ENCODE measurements at places on chromosomes 12 and 14.

GRCh38 chr14:93431036-93431670, 414 bp downstream of the UNC79 start:
- DNase-seq, result peak; percentile 89

DNA sequence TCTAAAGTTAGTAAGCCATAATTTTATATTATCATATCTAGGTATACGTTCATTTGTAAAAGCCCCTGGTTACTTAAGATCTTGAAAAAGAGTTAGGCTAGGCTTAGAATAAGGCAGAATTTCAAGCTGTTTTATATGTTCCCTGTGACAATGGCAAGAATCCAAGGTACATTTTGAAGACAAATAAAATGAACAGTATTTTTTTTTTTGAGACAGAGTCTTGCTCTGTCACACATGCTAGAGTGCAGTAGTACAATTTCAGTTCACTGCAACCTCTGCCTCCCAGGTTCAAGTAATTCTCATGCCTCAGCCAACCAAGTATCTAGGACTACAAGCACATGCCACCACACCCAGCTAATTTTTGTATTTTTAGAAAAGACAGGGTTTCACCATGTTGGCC, 139.2 kb downstream of the DUSP6 start:
- DNase-seq, result no peak

DNA sequence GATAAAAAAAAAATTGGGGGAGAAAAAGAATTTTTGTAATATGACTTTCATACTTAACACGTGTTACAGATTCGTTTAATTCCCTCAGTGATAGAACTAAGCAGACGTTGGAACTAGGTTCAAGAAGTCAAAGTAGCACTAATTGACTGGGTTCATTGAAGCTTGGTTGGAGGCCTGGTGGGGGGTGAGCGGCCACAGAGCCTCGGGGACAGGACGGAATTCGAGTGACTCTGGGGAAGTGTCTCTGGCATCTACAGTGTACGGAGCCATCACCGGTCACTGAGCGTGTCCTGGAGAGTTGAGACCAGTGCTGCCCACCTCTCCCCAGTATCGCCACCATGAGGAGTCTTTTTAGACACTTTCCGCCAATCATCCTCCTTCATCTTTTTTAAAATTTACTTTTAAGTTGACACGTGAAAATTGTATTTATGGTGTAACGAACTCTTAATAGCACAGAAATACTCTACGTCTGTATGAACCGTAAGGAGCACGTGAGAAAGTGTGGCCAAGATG, 1.3 kb downstream of the ZFYVE21 start:
- DNase-seq, result no peak

DNA sequence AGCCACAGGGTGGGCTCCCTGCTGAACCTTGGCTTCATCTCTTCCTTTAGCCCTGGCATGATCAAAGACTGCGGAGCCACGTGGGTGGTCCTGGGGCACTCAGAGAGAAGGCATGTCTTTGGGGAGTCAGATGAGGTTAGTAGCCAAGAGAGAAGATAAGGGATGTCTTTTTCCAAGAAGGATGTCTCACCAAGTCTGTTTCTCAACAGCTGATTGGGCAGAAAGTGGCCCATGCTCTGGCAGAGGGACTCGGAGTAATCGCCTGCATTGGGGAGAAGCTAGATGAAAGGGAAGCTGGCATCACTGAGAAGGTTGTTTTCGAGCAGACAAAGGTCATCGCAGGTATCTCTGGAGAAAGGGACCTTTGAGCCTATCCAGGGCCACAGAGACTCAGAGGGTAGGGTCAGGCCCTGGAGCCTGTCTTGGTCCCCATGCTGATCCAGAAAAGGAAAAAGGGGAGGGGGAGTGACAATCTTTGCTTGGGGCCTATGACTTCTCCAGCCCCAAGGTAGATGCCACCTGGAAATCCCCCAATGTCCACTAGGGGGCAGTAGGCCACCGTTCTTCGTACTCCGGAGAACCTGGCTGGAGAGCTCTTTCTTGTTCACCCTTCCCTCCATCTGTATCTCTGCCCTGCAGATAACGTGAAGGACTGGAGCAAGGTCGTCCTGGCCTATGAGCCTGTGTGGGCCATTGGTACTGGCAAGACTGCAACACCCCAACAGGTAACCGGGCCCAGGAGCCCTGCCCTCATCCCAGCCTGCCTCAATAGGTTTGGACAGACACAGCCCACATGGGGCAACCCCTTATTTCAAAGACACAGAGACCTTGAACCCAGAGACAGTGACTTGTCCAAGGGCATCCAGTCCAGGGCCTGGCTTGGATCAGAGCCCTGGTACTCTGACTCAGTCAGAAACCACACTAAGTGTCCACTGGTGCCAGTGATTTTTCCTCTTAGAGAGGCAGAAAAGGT, 2.0 kb downstream of the TPI1 start:
- DNase-seq, result peak; percentile 70
